Jurkat, Clone E6-1 (cell line): ENCODE measurements at places on chromosomes 3 and 15.
A peak's percentile ranks its signal among the peaks of the same experiment; 100 is the strongest.

- DNase-seq: no peak
Observed at GRCh38 chr3:136916223-136916622, 41.6 kb upstream of the IL20RB start.

DNA sequence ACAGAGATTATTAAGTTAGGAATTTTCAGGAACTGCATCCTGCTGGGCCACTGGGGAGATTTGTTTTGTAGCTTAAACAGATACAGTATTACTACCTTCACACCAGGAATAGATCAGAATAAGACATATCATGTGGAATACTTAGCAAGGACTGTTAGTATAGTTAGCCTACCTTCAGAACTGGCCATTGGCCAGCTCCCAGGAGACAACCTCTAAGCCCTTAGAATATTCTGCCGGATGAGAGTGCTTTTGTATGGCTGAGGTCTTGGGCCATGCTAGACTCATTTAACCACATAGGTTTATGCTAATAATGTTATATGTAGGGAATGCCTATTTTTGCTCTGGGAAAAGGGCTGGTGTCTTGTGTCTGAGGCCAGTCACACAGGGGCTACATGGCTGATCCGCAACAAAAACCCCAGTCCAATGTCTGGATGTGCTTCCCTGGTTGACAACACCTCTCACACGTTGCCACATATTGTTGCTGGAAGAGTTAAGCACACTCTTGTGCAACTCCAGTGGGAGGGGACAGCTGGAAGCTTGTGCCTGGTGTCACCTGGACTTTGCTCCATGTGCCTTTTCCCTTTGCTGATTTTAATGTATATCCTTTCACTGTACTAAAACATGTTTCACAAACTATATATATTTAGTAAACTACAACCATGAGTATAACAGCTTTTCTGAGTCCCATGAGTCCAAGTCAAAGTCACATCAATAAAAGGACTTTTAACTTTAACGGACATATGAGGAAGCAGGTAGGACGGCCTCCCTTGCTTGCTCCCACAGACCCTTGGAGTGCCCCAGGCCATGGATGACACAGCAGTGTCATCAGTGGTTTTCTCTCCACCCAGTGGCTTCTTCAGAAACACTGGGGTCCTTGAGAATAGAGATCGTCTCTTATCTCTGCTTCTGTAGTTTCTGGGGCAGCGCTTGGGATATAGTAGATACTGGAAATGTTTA lies 118.0 kb upstream of the C3orf80 start:
- no peak for DNase-seq

- DNase-seq: peak; percentile 95
Observed at GRCh38 chr3:18891641-18892040, 256.7 kb upstream of the KCNH8 start.

- no peak for DNase-seq
Observed at GRCh38 chr3:189883113-189883753, 237.5 kb downstream of the P3H2 start.

GRCh38 chr15:77014132-77015081 lies 19.5 kb downstream of the PSTPIP1 start:
- DNase-seq: no peak

- DNase-seq: no peak
Observed at GRCh38 chr3:156412600-156412999, 142.3 kb downstream of the SSR3 start.

DNA sequence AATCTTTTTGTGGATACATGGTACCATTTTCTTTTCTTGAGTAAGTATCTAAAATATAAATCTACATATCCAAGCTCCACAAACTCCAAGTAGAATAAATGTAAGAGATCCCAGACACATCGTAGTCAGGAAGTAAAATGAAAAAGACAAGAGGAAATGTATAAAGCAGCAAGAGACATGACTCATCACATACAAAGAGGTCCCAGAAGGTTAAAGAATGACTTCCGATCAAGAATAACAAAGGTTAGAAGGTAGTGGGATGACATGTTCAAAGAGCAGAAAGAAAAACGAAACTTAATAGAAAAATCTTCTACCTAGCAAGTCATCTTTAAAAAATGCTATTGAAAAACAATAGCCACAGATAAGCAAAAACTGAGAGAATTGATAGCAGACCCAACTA lies 705.8 kb downstream of the NR2F2 start:
- DNase-seq: no peak

DNA sequence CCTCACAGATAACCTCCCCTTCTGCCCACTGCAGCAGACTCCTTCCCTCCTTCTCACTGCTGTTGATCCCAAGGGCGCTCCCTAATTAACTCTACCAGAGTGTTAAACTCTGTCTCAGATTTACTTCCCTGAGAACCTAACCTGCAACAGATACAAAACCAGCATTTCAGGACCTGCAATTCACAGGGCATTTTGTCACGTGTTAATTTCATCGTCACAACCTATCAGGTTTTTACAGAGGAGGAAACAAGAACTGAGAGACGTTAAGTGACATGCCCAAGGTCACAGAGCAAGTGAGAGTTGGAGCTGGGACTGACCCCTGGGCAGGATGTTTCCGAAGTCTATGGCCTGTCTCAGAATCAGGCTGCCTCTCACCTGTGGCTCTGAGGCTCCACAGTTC lies 223.9 kb downstream of the UACA start:
- no peak for DNase-seq

DNA sequence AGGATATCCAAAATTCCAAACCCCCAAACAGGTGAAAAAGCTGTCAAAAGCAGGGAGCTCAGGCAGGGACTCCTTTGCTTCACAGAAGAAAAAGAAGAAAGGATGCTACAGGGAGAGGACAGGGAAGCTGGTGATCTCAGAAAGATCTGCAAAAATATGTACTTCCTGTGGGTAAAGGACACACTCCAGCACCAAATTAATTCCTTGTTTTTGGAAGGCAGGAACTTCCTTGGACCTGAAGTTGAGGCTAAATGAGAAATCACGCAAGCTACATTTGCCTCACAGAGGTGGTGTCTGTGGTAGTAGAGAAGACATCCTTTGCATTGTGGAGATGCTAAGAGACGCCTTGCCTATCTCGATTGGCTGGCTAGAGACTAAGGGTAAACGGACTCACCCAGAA lies 26.7 kb upstream of the ANPEP start:
- DNase-seq: no peak

GRCh38 chr3:69869643-69870042 lies 129.9 kb upstream of the SAMMSON start:
- no peak for DNase-seq

DNA sequence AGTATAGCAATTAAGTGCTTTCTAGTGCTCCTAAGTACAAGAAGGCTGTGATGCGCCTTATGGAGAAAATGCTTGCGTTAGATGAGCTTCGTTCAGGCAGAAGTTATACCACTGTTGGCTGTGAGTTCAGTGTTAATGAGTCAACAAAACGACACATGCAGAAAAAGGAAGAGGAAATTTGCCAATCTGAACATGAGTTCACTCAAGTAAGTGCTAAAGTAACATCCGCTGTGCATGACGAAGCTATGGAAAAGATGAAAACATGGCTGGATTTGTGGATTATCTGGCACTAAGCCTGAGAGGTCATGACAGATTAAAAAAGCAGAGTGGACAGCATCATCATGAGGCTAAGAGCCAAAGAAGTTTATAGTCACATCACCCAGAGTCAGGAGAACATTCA lies 36.9 kb downstream of the SH3BP5 start:
- DNase-seq: no peak

DNA sequence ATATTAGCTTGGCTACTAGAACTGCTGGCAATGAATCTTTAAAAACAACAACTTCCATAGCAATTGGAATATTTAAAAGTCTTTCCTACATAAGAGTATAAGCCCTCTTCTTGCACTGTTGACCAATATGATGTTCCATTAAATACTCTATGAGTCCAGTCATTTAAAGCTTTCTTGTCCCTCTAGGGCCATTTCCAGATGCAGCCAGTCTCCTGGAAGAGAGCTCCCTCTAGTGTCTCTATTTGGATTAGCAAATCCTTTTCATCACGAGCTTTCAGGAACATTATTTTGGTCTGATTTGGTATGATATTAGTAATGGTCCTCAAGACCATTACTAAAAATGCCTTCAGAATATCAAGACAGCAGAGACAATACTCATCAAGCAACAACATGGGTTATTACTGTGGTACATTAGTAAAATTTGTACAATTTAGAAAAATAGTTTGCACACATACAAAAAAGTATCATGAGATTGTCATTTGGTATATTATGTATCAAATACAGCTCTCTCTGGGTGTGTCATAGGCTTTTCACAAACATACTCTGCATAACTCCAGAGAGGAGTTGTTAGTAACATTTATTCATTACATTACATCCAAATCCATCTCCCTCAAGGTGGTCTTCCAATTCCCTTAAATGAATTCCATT lies 101.3 kb downstream of the DPH6 start:
- DNase-seq: peak; percentile 14
